ENCODE measurements at places on chromosomes 1 and 21.

DNA sequence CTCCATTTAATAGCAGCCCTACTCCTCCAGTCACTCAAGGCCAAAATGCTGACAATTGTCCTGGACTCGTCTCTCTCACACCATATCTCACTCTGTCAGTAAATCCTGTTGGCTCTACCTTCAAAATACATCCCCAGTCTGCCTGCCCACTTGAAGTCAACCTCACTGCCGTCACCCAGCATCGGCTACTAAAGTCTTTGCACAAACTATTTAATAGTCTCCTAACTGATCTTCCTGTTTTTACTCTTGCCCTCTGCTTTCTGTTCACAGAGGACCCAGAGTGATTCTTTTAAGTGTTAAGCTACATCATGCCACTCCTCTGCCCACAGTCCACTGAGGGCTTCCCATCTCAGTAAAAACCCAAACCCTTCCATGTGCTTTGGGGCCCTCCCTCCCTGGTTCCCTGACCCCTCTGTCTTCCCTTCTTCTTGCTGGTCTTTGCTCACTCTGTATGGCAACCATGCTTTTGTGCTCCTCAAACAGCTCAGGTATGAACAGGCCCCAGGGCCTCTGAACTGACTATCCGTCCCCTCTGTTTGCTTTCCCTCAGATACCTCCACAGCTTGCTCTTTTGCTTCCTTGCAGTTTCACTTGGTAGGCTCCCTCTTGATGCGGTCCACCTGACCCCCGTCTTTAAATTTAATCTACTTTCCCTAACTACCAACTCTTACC, 19.0 kb downstream of the RNASEL start:
- DNase-seq: no peak

DNA sequence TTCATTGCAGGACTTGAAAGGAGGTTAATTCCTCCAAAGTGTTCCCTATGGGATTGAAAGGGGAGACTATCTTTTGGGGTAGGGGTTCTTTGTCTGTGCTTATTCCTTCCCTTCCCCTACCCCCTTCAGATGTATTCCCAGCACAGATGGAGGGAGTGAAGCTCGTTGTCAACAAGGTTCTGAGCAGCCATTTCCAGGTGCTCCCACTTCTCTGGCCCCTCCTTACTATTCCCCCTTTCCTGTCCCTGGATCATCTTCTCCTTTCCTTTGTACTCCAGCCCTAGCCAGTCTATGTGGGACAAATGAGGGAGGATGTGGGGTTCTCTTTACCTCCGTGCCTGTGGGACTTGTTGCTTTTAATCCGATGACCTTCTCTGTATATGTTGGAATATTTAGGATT, 899 bp downstream of the TOMM40L start:
- DNase-seq: no peak

DNA sequence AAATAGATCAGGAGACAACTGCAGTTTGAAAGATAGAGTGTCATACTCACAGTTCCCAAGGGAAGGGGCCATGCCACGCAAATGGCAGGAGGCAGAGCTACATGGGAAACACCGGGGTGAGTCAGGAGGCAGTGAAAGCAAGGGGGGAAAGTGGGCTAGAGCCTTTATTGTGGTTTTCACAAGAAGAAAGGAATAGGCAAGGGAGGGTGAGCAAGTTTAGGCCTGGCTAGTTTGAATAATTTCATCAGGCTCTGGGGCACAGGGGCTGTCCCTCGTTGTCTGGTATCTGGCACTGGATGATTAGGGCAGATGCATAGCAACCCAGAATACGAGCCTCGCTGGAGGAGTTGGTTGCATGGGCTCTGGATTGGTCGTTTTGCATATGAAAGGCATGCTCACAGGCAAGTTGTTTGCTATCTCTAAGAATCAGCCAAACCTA, 17.0 kb upstream of the ITLN2 start:
- DNase-seq: no peak

- no peak for DNase-seq
These were observed 191.7 kb downstream of the HS2ST1 start for GRCh38 chr1:87106144-87106543.

DNA sequence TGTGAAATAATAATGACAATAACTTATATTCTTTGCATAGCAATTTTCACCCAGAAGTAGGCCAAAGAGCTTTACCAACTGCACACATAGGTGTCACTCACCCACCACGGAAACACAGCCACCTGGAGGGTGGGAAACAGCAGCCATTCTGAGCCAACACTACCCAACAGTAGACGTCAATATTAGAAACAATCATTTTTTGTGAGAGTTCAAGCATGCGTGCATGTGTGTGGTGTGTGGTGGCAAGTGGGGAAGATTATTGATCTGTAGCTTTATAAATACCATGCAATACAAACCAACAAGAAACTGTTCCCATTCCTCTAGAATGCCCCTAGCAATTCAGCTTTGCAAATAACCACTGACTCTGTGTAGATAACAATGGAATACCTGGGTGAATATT, 19.1 kb downstream of the PROX1 start:
- no peak for DNase-seq

- no peak for DNase-seq
These were observed 8.5 kb upstream of the GNB1 start for GRCh38 chr1:1899266-1899966.

Measured in stimulated activated CD4-positive, alpha-beta T cell treated with anti-CD3 and anti-CD28 coated beads, Interleukin-1b, Interleukin-23, amount 100 ng/mL, for 1 hour (primary cell).